Thoracic aorta (tissue), 2 donors: ENCODE measurements at places on chromosomes 2 and 18.

- DNase-seq: no peak
Observed at GRCh38 chr2:2568411-2568810, 237.3 kb upstream of the MYT1L start.

DNA sequence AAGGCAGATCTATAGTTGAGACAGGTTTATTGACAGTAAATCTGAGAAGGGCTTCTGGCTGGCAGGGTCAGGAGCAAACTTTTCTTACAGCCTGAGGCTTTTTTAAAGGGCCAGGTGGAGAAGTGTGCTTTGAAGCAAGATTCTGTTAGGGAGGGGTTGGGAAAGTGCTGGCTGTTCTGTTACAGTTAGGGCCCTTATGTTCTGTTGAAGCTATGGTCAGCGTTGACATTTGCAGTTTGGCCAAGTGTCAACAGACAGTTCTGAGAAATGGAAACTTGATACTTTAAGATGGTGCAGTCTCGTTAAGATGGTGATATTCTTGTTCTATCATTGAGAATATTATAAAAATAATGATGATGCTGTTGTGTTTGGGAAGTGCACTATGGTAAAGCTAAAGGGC, 154.2 kb downstream of the RDH14 start:
- DNase-seq: no peak

DNA sequence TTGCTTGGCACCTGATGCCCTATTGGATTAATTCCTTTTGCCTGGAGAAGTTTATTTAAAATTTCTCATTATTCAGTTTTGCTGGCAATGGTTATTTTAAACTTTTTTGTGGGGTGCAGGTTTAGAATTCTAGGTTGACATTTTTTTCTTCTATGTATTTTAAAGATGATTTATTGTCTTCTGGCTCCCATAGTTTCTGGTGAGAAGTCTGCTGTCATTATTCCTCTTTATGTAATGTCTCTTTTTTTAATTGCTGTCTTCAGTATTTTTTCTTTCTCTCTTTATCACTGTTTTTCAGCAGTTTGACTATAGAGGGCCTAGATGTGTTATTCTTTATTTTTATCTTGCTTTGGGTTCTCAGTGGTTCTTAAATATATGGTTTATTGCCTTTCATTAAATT, 182.2 kb upstream of the STON1 start:
- DNase-seq: no peak

DNA sequence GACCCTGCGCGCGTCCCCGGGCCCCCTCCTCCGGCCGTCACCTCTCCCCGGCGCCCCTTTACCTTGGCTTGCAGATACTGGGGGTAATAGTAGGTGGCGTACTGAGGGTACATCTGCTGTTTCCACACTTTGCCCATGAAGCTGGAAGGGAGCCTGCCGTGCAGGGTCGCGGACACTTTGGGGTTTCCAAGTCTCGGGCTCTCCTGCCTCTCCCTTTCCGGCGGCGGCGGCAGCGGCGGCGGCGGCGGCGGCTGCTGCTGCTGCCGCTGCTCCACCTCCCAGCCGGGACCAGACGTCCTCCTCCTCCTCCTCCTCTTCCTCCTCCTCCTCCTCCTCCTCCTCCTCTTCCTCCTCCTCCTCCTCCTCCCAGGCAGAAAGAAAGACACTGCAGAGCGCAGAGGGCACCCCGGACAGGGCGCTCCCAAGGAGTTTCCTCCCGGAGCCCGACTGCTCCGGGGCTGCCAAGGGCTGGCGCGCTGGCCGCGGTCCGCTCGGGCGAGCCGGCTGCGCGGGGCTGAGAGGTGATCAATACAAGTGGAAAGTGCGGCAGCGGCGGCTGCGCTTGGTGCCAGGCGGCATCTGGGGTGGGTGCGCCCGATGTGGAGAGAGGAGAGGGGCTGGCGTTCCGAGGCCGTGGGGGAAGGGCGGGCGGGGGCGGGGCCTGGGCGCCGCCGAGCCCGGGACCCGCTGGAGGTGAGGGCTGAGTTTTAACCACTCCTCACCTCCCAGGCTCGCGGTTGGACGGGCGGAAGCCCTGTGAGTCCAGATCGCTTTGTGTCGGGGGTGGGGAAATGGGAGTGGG, at the start of gene RBMS1:
Gene RBMS1 (minus strand): TSS at position 581 of the 802 bp plus-strand sequence. CDS start 444 bp downstream, at position 137.
- DNase-seq: peak; percentile 9

- DNase-seq: no peak
Observed at GRCh38 chr2:177668617-177669016, 276.0 kb downstream of the AGPS start.

DNA sequence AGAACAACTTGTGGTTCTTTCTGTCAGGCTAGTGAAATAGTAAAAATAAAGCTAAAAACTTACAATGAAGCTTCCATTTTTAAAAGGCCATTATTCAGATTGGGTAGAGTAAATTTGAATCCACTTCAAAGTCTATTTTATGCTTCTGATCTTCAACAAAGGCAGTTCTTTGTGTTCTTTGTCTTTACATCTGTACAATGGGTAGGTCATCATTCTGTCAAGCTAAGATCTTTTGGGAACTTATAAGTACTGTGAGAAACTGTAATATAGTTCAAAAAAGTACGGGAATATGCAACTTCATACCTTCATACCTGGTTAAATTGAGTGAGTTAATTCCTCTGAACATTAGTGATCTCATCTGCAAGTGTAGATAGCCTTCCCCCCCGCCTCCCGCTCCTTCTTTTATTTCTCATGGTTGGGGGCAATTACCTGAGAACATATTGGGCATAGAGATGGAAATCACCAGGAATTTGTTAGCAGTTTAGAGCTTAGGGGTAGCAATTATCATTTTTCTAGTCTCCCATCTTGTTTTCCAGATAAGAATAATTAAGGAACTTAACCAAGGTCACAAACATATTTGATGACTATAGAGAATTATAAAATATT, 9.7 kb downstream of the CNOT9 start:
- DNase-seq: no peak

- DNase-seq: no peak
Observed at GRCh38 chr2:79573895-79574674, 61.2 kb downstream of the CTNNA2 start.

GRCh38 chr2:238006510-238006909, 39.7 kb downstream of the UBE2F start:
- no peak for DNase-seq

GRCh38 chr2:158718851-158719250, 76.3 kb upstream of the DAPL1 start:
- no peak for DNase-seq

DNA sequence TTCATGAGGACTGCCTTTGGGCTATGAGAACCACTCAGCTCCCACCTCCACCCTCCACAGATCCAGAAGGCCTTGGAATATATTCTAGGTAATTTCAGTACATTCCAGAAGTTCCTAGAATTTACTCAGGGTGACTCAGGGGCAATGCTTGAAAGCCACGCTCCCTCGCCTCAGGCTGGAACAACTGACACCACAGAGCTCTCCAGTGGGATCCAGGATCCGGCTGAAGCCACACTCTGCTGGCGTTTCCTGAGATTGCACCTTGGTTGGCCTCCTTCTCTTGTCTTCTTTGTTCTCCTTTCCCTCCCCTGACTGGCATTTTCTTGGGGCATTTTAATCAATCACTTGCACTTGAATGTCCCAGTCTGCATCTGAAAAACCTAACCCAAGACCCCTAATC, 92.6 kb upstream of the KCNE4 start:
- DNase-seq: no peak

DNA sequence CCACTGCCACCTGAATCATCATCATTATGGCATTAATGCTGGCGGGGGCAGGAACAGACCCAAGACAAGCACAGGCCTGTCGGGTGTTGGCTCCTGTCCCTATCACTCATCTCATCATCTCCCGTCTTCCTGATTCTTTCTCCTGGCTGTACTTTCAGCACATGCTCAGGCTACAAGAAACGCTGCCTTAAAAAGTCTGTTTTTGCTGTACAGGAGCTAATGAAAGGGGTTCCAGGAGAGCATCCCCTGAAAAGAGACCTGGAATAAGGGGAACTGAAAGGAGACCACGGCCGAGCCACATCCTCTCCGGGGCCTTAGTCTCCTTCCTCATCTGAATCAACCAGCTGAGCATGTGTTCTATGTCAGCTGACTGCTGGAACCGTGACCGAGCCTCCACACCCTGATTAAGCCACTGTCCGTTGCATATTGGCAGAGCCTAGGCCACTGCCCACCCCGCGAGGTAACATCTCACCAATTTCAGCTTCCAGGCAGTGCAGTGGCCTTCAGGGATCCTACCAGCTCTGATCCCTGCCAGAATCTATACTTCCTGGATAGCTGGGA, 62.6 kb downstream of the DNMT3A start:
- no peak for DNase-seq

GRCh38 chr2:234881413-234882241, 70.2 kb upstream of the SH3BP4 start:
- peak; percentile 32 for DNase-seq

DNA sequence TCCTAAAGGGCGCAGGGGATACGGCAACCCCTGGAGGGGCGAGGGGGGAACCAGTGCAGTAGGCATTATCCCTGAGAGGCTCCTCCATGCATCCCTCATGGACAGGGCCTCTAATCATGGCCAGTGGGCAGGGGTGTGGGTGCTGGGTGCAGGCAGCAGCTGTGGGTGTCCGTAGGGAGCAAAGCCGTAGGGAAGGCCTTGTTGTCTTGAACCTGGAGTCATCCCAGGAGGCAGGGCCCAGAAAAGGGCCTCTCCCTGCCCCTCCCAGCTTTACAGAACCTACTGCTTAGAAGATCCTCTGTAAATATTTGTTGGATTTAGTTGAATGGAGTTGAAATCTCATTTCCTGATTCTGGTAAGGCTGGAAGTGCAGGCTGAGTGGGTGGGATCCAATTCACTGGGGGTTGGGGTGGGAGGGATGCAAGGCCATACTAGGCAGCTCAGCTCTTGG, 207.0 kb upstream of the HAAO start:
- DNase-seq: no peak

DNA sequence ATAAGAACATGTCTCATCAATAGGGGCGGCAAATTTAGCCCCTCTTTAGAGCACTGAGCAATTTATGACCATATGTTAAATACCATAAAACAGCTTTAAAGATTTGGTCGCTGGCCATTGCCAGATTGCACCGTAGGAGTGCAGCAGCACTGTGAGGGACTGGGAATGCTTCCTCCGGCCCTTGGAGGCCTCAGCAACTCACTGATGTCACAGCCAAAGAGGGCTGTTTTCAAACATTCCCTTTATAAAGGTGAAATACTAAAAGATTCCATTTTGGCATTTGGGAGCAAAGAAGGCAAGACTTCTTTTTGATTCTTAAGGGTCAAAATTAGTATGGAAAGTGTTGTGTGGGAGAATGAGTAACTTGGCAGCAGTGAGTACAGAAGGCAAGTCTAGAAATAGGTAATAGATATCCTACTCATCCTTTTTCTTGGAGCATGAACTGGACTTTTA, 63.7 kb downstream of the BABAM2 start:
- no peak for DNase-seq

DNA sequence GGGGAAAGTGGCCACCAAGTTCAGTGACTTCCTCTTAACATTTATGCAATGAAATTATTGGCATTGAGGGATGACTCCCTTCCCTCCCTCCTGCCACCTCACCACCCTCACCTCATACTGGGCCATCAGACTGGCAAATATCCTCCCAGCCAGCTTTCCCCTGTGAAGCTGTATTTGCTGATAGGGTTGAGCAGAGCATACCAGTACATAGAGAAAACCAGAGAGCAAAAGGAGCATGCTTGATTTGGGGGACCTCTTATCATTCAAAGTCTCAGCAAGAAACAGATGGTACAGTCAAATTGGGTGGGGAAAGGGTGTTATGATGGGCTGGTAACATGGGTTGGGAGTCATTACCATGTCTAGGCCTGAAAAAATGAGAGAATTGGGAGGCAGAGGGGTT, 19.1 kb upstream of the B3GNT2 start:
- DNase-seq: no peak

GRCh38 chr2:139773720-139774277, 993.6 kb upstream of the NXPH2 start:
- no peak for DNase-seq

DNA sequence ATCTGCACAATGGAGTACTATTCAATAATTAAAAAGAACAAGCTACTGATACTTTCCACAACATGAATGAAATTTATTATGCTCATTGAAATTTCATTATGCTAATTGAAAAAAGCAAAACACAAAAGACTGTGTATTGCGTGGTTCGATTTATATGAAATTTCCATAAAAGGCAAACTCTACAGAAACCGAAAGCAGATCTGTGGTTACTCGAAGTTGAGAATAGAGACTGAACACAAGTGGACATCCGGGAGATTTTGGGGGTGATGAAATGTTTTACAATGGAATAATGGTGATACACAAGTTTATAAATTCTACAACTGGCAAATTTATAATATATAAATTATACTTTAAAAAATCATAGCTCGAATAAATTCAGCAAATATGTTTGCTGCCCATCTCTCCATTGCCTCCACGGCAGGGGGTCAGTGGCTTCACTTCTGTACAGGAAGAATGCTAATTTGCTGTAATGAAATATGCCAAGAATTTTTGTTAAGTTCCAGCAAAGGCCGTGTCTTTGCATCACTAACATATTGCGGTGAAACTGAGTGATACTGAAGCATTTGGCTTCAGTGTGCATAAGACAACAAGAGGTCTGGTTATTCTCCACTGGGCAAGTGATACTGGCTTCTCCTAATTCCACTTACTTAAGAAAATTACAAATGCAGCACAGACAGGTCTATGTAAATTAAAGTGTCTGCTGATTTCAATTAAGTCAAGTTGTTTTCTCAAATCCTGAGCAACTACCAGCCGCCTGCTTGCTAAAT, 96.7 kb downstream of the TMEM163 start:
- no peak for DNase-seq

GRCh38 chr2:148209603-148210002, 188.7 kb downstream of the MBD5 start:
- no peak for DNase-seq

- DNase-seq: no peak
Observed at GRCh38 chr2:118696786-118697465, 150.5 kb downstream of the EN1 start.

DNA sequence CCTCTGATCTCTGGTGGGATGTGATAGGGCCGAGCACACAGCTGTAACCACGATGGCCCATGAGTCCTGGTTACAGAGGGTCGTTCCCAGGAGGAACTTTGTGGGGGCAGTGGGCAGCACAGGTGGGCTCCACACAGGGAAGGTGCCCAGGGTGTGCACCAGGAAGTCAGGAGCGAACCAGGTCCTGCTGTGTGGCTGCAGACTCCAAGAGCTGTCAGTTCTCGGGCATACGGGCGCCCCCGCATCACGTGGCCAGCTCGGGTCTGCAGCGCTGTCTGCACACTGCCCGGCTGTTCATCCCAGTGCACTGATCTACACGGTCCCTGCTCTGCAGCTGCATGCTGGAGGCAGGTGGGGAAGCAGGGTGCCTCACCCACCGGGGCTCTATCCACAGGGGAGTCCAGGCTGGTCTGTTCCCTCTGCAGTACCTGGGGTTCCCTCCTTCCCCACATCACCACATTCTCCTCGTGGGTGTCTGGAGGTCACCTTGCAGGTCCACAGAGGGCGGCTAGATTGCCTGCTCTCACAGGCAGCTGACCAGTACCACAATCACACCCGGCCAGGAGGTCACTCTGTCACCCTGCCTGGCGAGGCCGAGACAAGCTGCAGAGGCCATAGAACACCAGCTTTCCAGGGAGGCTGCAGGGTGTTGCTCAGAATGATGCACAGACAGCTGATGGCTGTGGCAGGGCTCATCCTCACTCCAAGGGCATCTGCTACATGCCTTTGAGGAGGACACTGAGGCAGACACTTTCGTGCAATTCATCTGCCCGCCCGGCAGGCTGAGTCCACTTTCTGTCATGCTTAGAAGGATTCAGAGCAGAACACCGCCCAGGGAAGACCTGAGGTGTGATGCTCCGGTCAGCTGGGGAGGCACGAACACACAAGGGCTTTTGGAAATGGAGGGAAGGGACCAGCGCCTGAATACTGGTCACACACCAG, 202.7 kb downstream of the EIPR1 start:
- no peak for DNase-seq

- DNase-seq: no peak
Observed at GRCh38 chr18:73318739-73319479, 451.1 kb upstream of the NETO1 start.
